ENCODE measurements at places on chromosomes 4 and X.

DNA sequence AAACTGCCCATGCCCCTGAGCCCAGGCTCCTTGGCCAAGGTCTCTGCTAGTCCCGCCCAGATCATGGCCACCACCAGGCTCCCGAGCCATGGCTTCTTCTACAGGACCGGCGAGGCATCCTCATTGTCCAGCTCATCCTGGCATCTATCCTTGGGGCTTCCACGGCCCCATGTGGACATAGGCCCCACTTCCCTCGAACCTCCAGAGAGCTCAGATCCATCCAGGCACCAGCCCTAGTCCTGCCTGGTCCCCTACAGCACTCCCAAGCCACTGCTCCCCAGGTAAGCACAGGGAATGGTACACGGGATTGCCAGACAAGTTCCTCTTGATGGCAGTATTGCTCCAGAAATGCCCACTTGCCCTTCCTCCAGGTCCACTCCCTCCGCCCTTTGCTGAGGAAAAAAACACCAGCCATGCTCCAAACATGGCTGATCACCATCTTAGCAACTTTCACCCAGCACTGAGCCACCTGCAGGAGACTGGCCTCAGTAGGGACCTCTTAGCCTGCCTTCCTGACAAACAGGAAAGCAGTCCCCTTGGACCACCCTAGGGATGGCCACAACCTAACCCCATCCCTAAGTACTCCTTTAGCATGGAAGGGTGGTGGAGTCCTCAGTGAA lies 272.1 kb upstream of the AGTR2 start:
- DNase-seq: peak; percentile 74

GRCh38 chr4:27720010-27720766 lies 859.5 kb downstream of the STIM2 start:
- DNase-seq: no peak

GRCh38 chrX:78923198-78924015 lies 21.8 kb upstream of the P2RY10 start:
- no peak for DNase-seq

- no peak for DNase-seq
These were observed 291.9 kb downstream of the BMPR1B start for GRCh38 chr4:95049551-95050233.

DNA sequence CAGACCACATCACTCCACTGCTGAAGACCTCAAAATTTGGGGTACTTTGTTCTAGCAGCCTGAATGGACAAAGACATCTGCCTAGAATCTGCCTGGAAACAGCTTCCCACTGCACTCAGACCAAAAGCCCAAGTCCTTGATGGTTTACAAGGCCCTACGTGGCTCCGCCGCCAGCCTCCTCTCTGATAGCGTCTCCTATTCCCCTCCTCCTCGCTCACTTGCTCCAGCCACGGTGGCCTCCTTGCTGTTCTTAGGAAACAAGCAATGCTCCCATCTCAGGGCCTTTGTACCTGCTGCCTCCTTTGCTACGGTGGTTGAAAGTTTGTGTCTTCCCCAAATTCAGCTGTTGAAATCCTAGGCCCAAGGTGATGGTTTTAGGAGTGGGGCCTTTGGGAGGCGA lies 34.7 kb upstream of the SORCS2 start:
- DNase-seq: no peak

DNA sequence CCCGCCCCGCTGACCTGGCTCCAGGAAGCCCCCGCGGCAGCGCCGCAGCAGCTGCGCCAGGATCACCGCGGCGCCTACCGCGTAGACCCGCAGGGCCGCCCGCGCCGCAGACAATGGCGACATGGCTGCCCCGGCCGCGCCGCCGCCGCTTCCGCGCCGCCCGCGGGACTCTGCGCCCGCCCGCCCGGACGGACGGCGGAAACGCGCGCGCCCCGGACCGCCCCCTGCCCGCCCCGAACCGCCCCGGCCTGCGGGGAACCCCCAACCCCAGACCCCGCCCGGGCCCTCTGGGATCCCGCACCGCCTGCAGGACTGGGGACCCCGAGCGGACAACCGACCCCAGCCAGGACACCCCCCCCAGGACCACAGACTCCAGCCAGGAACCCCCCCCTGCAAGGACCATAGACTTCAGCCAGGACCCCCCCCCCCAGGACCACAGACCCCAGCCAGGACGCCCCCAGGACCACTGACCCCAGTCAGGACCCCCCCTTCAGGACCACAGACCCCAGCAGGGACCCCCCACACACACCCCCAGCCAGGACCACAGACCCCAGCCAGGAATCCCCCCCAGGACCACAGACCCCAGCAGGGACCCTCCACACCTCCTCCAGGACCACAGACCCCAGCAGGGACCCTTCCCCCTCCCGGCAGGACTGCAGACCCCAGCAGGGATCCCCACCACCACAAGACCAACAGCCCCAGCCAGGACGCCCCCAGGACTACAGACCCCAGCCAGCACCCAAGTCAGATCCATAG lies at the start of the genes DHRSX and ZBED1:
Gene DHRSX, minus strand, starts transcription at position 174 of the 756 bp plus-strand sequence. Its CDS starts 51 bp downstream, at position 123.
Gene ZBED1, minus strand, starts transcription at position 174 of the 756 bp plus-strand sequence. CDS start 10,257 bp downstream, outside the sequence.
- no peak for DNase-seq

GRCh38 chr4:20761826-20762225 lies 61.6 kb downstream of the PACRGL start:
- no peak for DNase-seq

DNA sequence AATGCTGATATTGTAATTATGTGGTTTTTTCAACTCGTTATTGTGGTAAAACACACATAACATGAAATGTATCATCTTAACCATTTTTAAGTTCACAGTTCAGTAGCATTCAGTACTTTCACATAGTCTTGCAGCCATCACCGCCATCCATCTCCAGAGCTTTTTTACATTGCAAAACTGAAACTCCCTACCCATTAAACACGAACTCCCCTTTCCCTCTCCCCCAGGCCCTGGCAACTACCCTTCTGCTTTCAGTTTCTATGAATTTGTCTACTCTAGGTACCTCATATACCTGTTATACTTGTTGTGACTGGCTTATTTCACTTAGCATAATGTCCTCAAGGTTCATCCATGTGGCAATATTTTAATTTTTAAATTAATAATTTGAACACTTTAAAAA lies 380.6 kb downstream of the MAPK10 start:
- DNase-seq: no peak

- DNase-seq: no peak
These were observed 78.0 kb upstream of the CLNK start for GRCh38 chr4:10762561-10762960.

GRCh38 chr4:145670422-145670821 lies 9.5 kb upstream of the C4orf51 start:
- DNase-seq: no peak

DNA sequence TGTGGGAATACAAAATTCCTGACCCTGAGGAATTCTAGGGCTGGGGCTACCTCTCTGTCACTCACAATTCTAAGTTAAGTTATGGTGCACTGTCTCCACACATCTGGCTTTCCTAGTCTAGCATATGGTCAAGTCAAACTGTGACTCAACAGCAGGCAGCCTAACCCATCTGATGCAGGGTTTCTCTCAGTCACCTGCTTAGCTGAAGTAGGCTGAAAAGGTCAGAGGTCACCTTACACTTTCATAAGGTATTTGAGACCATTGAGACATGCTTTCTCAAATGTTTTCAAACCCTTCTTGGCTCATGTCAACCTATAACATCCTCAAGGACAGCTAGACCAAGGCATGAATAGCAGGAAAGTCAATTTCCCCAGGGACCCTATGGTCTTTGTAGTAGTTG lies 196.5 kb upstream of the STK26 start:
- DNase-seq: no peak

DNA sequence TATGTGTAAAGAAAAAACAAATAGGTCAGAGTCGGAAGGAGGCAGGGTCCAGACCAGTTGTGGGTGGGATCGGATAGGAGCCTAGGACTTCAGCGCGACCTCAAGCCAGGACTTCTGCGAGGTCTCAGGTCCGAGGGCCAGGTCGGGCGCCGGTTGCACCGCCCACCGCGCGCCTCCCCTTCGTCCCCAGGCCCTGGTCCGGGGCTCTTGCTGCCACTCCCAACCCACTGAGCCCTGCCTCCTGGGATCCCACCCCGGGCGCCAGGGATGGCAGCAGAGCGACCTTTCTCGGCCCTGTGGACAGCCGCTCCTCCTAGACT lies 12.3 kb downstream of the PITX2 start:
- no peak for DNase-seq

DNA sequence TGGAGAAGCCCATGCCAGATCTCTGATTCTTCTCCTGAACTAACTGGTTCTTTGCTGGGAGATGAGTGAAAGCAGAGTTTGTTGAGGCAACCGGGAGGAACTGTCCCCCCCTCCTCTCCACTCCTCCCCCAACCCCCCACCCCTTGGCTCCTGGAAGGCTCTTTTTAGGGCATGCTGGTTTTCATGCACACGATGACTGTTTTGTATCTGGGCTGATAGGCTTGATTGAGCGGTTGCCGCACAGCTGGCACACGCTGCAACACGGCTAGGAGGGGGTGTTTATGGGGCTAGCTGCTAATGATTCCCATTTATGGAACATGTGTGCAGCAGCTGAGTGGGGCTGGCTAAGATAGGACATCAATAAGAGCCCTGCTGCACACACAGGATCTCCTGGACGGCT lies 137.2 kb downstream of the SMIM20 start:
- DNase-seq: no peak

- no peak for DNase-seq
These were observed 25.7 kb downstream of the GAB3 start for GRCh38 chrX:154724993-154725756.

DNA sequence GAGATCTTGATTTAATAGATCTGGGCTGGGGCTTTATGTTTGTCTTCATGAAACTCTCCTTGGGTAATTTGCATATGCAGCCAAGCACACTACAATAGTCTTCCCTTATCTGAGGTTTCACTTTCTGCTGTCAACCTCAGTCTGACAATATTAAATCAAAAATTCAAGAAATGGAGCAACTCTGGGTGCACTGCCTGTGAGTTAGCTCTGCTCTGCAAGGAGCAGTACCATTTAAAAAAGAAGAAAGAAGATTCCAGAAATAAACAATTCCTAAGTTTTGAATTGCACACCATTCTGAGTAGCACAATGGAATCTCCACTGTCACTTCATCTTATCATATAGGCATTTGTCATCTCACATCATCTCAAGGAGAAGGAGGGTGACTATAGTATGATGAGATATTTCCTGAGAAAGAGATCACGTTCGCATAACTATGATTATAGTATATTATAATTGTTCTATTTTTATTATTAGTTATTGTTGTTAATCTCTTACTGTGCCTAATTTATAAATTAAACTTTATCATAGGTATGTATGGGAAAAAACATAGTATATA lies 9.4 kb downstream of the FNIP2 start:
- DNase-seq: peak; percentile 22

DNA sequence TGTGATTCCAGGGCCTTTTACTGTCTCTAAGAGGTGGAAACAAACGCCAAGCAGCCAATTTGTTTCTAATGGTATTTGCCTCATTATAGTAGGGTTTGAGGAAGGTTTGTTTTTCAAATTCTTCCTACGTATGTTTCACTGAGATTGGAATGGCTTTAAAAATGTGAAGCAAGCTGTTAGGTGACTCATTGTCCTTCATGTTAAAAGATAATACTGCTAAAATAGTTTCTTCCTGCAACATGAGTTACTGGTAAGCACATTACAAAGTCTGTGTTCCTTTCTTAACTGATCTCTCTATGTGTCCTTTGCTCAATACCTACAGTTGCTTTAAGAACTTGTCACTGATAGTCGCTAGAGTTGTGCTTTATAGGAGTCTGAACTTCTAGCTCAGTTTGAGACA lies 1183.9 kb downstream of the RPA4 start:
- DNase-seq: no peak

- no peak for DNase-seq
These were observed 645 bp downstream of the APLN start for GRCh38 chrX:129653971-129654651.

DNA sequence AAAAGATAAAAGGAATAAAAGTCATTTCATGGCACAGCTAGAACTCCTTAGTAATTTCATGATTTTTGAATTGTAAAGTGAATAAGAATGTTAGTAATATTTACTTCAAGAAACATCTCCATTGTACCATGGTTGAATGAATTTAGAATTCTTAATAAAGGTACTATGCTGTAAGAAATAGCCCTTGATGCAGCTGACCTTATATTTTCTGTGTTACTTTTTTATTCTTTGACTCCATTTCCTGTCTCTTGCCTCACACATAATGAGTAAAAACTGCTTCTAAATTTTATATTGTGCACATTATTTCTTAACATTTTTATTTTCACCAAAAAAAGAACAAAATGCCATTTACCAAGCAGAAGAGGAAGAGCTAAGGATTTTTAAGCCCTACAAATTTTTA lies 81.9 kb upstream of the PDHA2 start:
- DNase-seq: no peak

DNA sequence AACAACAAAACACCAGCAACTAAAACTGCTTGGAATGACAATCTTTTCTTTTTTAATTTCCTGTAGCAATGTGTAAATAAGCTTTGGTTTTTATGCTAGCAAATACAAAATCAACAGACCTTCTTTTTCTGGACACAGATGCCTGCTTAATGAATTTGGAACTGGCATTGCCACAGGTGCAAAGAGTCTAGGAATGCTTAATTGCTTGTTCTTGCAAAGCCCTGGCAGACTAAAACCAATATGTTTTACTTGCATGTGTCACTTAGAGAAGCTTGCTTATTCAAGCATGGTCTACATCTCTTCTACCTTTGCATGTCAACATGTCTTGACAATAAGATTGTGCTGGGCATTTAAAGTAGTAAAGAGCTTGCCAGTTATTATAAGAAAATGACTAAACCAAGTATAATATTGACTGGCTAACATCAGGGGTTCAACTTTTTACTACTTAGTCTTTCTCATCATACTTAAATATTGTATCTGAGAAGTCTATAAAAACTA lies 656.7 kb upstream of the NDST4 start:
- DNase-seq: no peak

- DNase-seq: no peak
These were observed 47.2 kb downstream of the PNMA5 start for GRCh38 chrX:152946681-152947080.

- DNase-seq: no peak
These were observed 51.2 kb downstream of the TMEM144 start for GRCh38 chr4:158261480-158261879.

- DNase-seq: no peak
These were observed 28.6 kb upstream of the NFKB1 start for GRCh38 chr4:102472441-102473013.

- no peak for DNase-seq
These were observed 52.5 kb downstream of the PF4 start for GRCh38 chr4:73929278-73929677.

DNA sequence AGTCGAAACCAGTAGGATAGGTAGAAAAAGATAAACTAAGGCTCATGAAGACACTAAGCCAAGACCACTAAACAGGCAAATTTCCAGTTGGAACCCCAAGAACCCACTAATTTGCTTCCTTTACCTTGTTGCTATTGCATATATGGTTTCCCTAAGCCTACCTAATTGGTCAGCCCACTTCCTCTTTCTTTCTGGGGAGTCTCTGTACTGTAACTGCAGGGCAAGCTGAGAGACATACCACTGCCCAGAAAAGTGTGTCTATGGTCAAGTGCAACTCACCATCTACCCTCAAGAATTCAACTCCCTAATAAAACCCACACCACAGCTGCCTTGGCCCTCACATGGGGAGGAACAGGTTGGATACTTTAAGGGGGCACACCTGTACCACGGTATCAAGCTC lies 28.6 kb downstream of the IDS start:
- no peak for DNase-seq

DNA sequence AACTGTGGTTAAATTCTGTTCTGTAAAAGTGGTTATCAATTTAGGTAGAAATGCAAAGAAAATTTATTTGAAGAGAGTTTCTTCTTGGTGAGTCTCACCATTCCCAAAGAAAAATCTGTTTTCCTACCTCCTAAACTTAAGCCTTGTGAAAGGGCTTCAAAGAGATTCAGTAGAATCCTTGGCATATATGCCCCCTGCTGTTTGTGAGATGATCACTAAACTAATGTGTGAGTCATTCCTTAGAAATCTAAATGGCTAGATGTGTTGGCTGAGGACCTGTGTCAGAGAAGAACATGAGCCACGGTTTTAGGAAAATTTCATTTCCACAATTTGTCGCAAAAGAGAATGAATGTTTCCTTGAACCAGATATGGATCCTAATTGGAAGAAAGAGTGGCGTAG lies 260.9 kb downstream of the SLC7A11 start:
- peak; percentile 11 for DNase-seq
